ENCODE measurements at places on chromosomes 1 and 21.

- DNase-seq, result no peak
Measured at GRCh38 chr1:65054481-65054880, 88.1 kb upstream of the JAK1 start.

GRCh38 chr1:3471356-3472087, 17.1 kb downstream of the ARHGEF16 start:
- DNase-seq, result no peak

GRCh38 chr1:27018316-27018715, 5.7 kb upstream of the TENT5B start:
- no peak for DNase-seq

- DNase-seq, result no peak
Measured at GRCh38 chr1:13651279-13651678, 48.7 kb upstream of the PRDM2 start.

GRCh38 chr1:220734571-220735326, 13.4 kb upstream of the MTARC2 start:
- no peak for DNase-seq

GRCh38 chr1:226934483-226935237, 5.4 kb upstream of the COQ8A start:
- DNase-seq, result no peak

GRCh38 chr1:246372559-246372958, 134.5 kb downstream of the SMYD3 start:
- DNase-seq, result no peak

- no peak for DNase-seq
Measured at GRCh38 chr1:119744598-119744942, 24.1 kb downstream of the HMGCS2 start.

DNA sequence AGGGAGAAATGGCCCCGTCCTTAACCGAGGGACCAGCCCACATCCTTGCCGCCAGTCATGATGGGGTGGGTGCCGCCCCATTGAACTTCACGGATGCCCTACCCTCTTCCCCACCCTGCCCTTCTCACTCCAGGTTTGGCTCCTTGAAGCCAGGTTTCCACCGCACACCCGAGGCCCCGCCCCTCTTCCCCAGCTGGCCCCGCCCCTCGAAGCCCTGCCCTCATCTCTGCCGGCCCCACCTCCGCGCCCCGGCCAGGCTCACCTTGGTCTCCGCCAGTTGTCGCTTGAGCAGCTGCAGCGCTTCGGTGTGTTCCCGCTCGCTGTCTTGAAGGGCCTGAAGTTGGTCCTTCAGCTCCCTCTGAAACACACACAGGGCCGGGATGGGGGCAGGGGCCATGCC, 16.6 kb downstream of the TRIM62 start:
- no peak for DNase-seq

- no peak for DNase-seq
Measured at GRCh38 chr21:45590246-45590725, 48.0 kb upstream of the SLC19A1 start.

DNA sequence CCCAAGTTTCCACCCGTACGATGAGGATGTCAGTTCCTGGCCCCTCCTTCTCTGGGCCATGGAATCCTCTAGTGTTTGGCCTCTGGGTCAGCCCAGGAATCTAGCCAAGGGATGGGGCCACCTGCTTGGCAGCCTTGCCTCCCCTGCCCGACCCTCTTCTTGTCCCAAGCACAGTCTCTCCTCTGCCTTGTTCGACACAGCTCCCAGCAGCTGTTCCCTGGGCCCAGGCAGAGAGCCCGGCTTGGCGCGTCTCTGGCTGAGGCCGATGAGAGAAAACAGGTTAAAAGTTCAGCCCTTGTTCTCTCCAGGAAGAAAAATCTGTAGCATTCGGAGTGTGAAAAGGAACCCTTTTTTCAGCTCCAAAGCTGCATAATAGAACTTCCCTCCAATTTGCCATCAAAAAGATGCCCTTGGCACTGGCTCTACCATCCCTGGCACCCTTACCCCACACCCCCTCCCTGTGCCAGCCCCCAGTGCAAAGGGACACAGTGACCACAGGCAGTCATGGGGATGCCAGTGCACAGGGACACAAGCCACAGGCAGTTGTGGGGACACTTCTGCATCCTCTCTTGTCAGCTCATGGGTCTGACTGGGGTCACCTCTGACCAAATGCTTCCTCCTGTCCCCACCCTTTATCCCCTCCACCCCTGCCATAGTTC, 68.4 kb downstream of the EPHB2 start:
- DNase-seq, result no peak

- no peak for DNase-seq
Measured at GRCh38 chr1:119253366-119253765, 112.9 kb upstream of the WARS2 start.

DNA sequence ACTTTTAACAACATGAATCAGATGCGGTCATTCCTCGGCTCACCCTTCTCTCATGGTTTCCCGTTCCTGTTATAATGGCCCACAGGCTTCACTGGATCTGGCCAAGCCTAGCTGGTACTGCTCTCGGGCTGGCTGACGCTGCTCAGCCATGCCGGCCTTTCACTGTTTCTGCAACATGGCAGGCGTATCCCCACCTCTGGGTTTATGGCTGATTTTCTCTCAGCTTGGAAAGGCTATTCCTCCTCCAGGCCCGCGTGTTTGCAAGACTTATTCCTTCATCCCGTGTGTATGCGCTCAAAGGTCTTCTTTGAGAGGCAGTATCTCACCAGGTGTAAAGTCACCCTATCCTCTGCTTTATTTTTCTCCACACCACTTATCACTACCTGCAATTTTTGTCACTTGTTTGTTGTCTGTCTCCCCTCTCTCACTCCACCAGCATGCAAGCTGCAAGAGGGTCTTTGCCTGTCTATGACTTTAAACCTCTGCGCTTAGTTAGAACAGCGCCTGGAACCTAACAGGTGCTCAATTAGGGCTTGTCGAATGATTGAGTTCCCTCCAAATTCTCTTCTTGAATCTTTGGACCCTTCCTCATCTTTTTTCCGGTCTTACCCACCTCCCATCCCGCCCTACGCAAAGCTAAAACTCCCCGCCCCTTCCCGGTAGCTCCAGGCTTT, 491 bp upstream of the RAP1A start:
- no peak for DNase-seq

DNA sequence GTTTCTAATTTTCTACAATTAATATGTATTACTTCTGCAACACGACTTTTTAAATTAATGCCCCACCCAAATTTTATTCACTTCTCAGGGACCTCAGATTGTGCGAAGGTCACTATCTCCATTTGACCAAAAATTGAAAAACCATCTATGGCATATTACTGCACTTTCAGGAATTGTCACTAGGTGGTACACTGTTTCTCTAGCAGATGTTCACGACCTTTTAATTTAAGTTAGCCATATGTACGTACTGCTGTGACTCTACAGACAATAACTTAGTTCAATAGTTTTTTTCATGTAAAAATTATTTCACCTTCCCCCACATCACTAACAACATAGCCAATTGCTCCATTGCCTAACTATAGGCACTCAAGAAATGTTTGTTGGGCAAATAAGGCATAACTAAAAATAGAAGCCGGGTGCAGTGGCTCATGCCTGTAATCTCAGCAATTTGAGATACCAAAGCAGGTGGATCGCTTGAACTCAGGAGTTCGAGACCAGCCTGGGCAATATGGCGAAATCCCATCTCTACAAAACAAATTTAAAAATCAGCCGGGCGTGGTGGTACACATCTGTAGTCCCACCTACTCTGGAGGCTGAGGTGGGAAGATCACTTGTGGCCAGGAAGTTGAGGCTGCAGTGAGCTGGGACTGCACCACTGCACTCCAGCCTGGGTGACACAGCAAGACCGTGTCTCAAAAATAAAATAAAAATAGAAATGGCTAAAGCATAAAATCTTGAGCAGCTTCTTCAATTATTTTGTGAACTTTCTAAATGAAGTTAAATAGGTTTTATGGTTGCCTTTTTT, 75.7 kb upstream of the PKN2 start:
- peak; percentile 72 for DNase-seq

GRCh38 chr1:198701766-198702539, 63.1 kb downstream of the PTPRC start:
- DNase-seq, result no peak

GRCh38 chr1:5751163-5751540, 241.1 kb downstream of the NPHP4 start:
- no peak for DNase-seq

DNA sequence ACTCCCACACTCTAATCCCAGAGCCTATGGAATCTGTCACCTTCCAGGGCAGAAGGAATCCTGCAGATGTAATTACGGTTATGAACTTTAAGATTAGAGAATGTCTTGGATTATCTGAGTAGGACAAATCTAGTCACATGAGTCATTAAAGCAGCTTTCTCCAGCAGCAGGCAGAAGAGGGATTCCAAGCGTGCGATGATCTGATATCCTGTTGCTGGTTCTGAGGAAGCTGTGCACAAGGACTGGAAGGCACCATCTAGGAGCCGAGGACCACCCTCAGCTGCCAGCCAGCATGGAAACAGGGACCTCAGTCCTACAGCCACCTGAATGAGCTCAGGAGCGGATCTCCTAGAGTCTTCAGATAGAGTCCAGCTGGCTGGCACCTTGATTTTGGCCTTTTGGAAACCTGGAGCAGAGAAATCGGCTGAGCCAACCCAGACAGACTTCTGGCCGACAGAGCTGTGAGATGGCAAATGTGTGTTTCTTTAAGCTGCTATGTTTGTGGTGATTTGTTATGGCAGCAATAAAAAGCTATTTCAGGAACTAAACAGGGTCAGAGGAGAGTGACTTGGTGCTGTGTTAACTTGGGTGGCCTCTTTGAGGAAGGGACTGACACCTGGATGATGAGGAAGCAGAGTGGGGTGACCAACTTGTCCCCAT, 34.5 kb downstream of the LRRN2 start:
- no peak for DNase-seq

DNA sequence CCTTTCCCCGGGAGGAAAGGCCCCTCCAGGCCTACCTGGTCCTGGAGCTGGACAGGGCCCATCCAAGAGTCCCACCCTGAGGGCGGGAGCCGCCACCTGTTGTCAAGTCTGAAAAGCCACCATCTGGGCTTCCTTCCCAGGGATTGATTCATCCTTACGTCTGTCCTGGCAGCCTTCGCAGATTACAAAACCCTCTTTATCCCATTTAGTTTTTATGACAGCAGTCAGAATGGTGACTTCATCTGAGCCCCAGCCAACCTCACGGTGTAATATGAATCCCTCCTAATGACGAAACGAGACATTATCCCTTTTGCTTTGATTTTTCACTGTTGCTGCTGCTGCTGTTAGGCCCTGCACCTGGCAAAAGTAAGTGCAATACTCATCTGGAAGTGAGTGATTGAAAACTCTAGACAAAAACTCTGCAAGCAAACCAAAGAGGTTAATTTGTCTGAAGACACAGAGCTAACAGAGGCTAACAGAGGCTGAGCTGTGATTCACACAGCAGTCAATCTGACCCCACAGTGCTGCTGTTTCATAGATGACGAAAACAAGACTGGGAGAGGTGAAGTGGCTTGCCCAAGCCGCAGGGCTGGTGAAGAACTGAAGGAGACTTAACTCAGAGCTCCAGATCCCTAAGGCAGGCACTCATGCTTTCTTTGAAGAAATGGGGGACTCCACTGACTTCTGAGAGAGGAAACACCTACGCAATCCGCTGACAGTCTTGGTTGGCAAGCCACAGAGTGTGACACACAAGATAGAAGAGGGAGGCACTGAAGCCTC, 30.0 kb upstream of the S100A7 start:
- peak; percentile 83 for DNase-seq

GRCh38 chr21:42576639-42577038, 63.0 kb downstream of the SLC37A1 start:
- DNase-seq, result no peak

DNA sequence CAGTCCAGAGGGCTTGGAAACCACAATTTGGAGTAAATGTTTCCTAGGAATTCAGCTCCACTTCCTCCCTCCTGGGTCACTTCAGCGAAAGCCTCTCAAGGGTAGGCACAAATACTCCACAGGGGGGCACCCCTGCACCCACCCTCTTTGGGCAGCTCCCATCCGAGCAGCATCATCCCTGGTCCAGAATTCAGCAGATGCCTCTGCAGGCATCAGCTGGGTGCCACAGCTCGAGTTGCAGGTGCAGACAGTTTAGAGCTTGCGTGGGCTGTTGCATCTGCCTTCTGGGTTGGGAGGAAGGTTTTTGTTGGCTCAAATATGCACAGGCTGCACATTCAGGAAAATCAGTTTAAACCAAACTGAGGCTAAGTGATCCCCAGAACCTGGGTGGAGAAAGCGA, 25.0 kb downstream of the KANK4 start:
- peak; percentile 33 for DNase-seq

DNA sequence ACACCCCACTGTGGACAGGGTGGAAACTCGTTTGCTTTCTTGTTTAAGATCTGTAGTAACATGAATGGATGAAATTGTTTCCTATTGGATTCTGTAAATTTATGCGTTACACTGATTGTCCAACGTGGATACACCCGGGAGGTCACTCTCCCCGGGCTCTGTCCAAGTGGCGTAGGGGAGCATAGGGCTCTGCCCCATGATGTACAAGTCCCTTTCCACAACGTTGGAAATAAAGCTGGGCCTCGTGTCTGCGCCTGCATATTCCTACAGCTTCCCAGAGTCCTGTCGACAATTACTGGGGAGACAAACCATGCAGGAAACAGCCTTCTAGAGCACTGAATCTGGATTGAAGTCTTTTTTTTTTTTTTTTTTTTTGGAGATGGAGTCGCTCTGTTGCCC, 1.4 kb downstream of the RCC1 start:
- DNase-seq, result no peak

- DNase-seq, result no peak
Measured at GRCh38 chr1:14849038-14849437, 250.6 kb downstream of the KAZN start.

DNA sequence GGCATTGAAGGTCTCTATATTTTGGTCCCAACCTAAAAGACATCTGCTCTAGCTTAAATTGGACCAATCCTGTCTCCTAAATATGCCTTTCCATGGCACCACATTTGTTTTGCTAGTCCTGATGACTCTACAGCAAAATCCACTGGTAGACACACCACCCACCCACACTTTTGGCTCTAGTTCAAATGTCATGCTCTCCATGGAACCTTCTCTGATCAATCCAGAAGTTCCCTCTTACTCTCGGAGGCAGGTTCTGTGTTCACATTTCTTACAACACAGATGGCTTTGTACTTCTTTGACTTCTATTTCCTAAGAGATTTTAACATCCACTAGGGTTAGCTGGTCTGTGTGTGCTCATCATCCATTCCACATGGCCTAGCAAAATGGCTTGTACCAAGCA, 151.3 kb downstream of the APP start:
- no peak for DNase-seq

DNA sequence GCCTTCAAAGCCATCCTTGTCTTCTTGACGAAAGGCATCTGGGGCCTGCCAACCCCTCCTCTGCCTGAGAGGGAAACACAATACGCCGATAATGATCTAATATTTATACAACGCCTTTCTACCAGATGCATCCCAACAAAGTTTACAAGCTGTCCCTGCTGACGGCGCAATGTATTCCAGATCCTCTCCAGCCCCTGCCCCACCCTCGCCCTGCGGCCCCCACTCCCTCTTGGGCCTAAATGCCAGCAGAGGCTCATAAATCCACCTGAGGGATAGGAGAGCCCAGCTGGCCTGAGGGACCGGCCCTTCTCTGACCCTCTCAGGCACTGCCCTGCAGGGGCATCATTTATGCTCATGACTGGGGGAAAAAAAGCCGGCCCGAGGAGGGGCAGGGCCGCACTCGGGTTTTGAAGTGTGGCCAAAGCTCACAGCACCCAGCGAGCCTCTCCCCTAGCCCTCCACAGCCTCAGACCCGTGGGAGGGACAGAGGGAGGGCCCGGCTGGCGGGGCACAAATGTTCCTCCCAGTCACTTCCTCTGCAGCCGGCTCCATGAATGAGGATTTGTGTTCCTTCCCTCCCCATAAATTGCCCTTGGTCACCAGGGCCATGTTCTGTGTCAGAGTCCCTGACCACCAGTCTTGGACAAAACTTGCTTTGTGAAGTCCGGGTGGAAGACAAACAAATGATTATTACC, 140.3 kb downstream of the FOXD2 start:
- DNase-seq, result no peak

- no peak for DNase-seq
Measured at GRCh38 chr21:26130249-26130881, 40.2 kb downstream of the APP start.

All from Kasumi-1 (cell line).